NCI-H2081 treated with DMSO at 0.1 percent for 48 hours (cell line): ENCODE measurements at places on chromosomes 5 and 9.

DNA sequence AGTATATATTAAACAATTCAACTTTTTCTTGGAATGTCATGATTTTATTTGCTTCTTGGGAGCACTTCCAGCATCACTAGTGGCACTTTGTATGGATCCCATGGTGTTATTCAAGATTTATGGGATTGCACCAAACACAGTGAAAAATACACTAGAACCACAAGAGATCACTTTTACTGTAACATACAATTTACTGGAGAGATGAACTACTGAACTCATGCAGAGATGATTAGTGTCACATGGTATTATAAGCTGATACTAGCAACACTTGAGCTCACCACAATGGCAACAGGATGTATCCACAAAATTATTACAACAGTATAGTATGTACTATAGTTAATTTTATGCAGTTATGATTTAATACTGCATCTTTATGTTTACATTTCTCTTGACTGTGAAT lies 16.3 kb upstream of the SLC36A2 start:
- peak; percentile 34 for DNase-seq

- DNase-seq: no peak
These were observed 76.8 kb downstream of the ADAMTS2 start for GRCh38 chr5:179268399-179268952.

- no peak for DNase-seq
These were observed 1.5 kb upstream of the ZFR start for GRCh38 chr5:32445831-32446614.

DNA sequence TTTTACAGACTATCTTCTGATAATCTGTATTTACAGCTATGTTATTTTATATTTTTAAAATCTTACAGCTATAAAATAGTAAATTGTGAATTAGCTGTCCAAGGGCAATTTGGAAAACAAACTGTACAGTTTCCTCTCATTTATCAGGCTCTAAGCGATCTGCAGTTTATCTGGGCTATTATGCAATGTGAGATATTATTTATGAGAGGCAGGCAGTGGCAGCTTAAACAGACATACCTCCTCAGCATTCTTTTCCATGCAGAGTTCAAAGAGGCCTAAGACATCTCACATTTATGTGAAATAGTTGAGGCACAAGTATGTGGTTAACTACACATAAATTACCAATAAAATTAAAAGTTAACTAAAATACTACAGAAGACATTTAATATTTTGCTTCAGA lies 10.2 kb downstream of the NIPSNAP3B start:
- DNase-seq: no peak

GRCh38 chr9:128048663-128049062 lies 18.5 kb downstream of the NAIF1 start:
- no peak for DNase-seq

DNA sequence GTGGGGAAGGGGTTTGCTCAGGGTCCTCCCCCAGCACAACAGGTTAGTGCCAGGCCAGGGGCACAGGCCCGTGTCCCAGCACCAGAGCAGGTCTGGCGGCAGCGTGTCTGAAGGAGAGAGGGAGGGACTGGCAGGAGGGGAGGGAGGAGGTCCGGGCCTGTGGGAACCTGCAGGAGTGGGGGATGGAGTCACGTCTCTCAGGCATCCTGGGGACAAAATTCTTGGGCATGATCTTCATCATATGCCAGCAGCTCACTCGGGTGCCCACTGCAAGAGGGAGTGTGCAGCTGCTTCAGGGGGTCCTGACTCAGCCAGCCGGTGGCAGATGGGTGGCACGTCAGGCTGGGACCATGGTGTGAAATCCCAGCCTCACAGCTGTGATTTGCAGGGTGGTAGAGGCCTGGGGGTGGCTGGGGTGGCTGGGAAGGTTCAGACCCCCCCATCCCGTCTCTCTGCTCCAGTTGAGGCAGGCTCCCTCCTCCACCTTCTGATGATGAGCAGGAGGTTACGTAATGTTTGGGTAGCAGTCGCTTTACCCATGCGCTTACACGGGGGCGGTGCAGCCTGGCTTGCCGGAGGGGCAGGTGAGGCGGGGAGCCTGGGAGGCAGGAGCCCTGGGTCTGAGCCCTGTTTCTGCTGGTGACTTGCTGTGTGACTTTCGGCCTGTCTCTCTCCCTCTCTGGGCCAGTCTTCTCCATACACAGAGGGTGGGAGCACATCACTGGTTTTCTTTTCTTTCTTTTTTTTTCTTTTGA lies 40.5 kb downstream of the NCS1 start:
- no peak for DNase-seq

- DNase-seq: no peak
These were observed 80.7 kb downstream of the GRIA1 start for GRCh38 chr5:153571162-153571561.

DNA sequence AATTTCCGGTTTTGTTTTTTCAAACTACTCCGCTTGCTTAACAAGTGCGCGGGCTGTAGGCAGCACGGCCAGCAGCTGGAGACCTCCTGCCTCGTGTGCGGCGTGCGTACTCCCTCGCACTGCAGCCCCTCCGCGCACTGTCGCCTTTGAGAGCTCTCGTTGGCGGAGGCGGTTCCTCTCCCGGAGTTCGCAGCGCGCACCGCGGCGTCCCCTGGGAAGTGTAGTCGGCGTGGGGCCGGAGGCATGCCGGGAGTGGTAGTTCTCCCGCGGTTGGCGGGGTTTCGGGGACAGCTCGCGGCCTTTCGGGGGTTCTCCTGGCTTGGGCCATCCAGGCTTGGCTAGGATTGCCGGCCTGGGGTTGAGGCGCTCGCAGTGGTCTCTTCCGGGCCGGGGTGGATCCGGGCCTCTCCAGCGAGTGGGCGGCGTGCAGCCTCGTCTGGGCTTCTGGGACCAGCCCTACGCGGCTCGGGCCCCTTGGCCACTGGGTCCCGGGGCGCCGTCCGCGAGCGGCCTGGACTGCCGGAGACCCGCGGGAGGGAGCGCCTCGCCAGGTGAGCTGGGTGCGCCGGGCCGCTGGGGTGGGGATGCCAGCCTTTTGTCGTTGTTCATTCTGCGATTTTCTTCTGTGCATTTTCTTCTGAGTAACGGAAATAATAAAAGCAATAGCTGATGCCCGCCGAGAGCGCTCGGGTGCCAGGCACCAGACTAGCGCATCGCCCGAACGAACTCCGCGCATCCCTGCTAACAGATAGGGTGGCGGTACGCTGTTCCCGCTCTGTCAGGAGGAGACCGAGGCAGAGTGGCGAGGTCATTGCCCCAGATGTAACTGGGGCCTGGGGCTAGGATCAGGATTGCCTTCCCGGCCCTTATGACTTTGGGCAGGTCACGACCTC lies at the start of gene ZNF354C:
Gene ZNF354C, plus strand, starts transcription at position 258 of the 893 bp plus-strand sequence. CDS start 1,696 bp downstream, outside the sequence.
- DNase-seq: no peak

DNA sequence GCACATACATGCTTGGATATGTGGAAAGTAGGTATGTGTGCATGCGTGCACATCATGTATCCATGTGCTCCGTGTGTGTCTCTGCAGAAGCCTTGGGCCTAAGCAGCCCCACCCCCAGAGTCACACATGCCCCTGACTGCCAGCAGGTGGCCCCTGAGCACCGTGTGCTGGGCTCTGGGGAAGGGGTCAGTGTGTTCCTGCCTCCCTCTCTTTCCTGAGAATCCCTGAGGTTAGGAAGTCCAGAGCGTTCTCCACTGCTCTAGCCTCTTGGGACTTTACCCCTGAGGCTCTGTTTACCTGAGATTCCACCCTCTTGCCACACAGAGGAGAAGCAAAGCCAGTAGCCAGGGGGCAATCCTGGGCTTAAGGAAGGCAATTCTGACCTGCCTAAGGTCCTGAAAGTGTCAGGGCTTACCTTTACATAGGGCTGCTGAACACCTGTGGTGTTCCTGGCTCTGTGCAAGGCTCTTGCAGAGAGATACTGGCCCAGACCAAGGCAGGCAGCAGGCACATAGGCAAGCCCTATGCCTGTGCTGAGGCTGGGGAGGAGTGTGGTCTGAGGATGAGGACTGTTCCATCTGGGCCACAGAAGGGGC lies 207.3 kb downstream of the TMEM38B start:
- no peak for DNase-seq
